ENCODE measurements at places on chromosomes 13 and 19.

- H3K27me3 ChIP-seq = no peaks in the 10 kb centered on the region
- no peak for DNase-seq
- H3K27ac ChIP-seq = no peak overlapping the region
- no peaks in the 10 kb centered on the region for H3K4me1 ChIP-seq
Observed at GRCh38 chr19:32130332-32130731, 215.1 kb upstream of the ZNF507 start.

DNA sequence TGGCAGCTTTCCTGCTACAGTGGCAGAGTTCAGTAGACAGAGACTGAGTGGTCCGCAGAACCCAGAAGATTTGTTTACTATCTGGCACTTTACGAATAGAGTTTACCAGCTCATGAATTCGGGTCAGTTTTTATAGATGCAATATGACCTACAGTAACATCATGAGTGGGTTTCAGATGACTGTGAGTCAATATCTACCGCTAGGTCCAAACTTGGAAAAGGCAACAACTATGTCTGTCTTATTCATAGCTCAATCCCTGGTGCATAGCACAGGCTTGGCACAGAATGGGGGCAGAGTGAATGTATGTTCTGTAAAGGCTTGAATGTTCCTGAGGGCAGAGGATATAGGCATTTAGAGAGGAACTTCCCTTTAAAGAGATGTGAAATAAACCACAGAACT is 65.2 kb downstream of the RAP2A start:
- no peak overlapping the region for H3K27ac ChIP-seq
- H3K4me3 ChIP-seq = no peak overlapping the region
- no peak for DNase-seq

GRCh38 chr13:35926859-35927530 is 204.2 kb downstream of the DCLK1 start:
- peak; percentile 14 for DNase-seq
- H3K36me3 ChIP-seq = no peaks in the 10 kb centered on the region
- no peaks in the 10 kb centered on the region for H3K27me3 ChIP-seq
- peak overlapping the region; percentile 53 for H3K27ac ChIP-seq

- H3K27me3 ChIP-seq = peaks cover 38% of the 10 kb centered on the region
- H3K4me1 ChIP-seq = peaks cover 3% of the 10 kb centered on the region
- H3K4me3 ChIP-seq = no peak overlapping the region
- no peak for DNase-seq
Observed at GRCh38 chr19:2252055-2252796, 3.1 kb downstream of the AMH start.

- H3K27ac ChIP-seq = no peak overlapping the region
- H3K27me3 ChIP-seq = no peaks in the 10 kb centered on the region
- H3K4me3 ChIP-seq = no peak overlapping the region
- peak; percentile 62 for DNase-seq
- H3K36me3 ChIP-seq = peaks cover 7% of the 10 kb centered on the region
- peaks cover 5% of the 10 kb centered on the region for H3K4me1 ChIP-seq
Observed at GRCh38 chr19:48999481-49000325, 6.0 kb downstream of the RUVBL2 start.

GRCh38 chr19:2711172-2711874 is 8.8 kb upstream of the GNG7 start:
- H3K36me3 ChIP-seq = no peaks in the 10 kb centered on the region
- H3K27ac ChIP-seq = no peak overlapping the region
- peak; percentile 76 for DNase-seq

DNA sequence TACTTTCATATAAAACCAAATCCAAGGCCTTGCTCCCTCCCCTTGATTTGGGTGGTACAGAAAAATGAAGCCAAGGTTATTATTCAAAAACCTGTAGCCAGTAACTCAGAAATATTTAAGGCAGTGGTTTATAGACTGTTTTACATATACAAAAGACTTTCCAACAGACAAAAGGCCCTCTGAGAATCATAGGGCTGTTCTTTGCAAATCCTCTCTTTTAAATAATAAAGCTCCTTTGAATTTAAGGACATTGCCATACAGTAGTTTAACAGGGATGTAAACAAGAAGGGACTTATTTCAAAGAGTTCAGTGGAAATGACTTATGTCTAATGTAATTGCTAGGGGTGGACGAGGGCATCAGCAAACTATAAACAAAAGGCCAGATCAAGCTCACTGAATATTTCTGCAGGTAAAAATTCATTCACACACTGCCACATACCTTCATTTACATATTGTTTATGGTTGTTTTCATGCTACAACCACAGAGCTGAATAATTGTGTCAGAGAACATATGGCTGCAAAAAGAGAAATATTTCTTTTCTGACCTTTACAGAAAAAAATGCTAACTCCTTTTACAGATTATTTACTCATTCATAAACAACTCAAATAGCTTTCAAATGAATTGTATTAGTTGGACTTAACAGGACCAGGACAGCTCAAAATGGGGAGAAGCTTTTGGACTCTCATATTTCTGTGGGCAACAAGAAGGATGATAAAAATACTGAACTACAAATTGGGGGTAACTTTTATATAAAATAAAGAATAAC is 665.6 kb downstream of the SLITRK1 start:
- no peak overlapping the region for H3K4me3 ChIP-seq
- H3K36me3 ChIP-seq = no peaks in the 10 kb centered on the region
- no peaks in the 10 kb centered on the region for H3K4me1 ChIP-seq
- no peaks in the 10 kb centered on the region for H3K27me3 ChIP-seq
- DNase-seq = peak; percentile 29

GRCh38 chr13:53848366-53848961 is 819.9 kb downstream of the OLFM4 start:
- no peak overlapping the region for H3K4me3 ChIP-seq
- no peaks in the 10 kb centered on the region for H3K4me1 ChIP-seq
- H3K36me3 ChIP-seq = no peaks in the 10 kb centered on the region
- no peak overlapping the region for H3K27ac ChIP-seq

DNA sequence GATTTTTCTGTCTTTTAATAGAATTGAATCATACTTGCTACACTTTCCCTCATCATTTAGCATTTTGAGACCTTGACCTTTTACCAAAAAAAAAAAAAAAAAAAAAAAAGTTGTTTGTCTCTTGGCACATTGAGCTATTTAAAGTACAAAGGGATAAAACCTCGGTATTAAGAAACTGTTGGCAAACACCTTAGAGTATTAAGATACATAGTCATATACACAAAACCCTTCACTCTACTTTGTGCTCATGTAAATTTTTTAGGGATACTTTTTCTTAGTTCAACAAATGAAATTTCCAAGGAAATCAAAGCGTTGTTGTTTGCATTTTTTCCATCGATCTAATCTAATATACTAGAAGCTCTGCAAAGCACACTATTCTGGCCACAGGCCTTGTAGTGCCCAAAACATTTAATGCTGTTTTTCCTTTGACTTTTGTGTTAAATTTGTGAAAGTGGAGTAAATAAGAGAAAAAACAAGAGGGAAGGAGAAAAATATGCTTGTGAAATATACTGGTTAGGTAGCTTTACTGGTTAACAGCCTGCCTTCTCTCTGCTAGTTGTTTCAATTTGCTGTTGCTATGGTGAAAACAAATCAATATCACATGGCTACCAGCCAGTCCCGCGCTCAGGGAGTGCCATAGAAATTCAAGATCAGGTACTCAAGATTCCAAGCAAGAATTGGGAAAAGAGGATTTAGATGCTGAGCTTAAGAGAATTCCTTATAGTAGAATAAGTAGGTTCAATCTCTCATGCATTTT is 2.6 kb downstream of the MBNL2 start:
- peak overlapping the region; percentile 98 for H3K4me3 ChIP-seq
- no peaks in the 10 kb centered on the region for H3K36me3 ChIP-seq

- no peaks in the 10 kb centered on the region for H3K36me3 ChIP-seq
- no peak for DNase-seq
- no peaks in the 10 kb centered on the region for H3K27me3 ChIP-seq
- no peak overlapping the region for H3K27ac ChIP-seq
- no peaks in the 10 kb centered on the region for H3K4me1 ChIP-seq
- H3K4me3 ChIP-seq = no peak overlapping the region
Observed at GRCh38 chr13:109204657-109205056, 575.2 kb downstream of the MYO16 start.

- no peaks in the 10 kb centered on the region for H3K4me1 ChIP-seq
- H3K4me3 ChIP-seq = no peak overlapping the region
- peak; percentile 77 for DNase-seq
- H3K27ac ChIP-seq = no peak overlapping the region
- H3K27me3 ChIP-seq = no peaks in the 10 kb centered on the region
Observed at GRCh38 chr19:13597640-13598039, 91.4 kb upstream of the CACNA1A start.

DNA sequence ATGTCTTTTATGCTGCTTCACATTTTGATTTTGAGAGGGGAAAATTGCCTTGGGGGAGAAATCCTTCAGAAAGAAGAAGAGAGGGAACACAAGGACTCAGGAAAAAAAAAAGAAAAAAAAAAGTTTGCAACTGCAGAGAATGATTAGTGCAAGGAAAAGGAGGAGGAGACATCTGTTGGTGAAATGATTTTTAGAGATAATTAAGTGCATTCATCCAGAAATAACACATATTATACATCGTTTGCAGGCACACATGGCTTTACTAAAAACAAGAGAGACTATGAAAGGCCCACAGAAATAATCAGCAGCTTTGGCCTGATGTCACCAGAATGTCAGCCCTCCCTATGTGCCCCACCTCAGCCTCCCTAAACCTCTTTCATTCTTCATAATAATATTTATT is 1058.2 kb downstream of the PCDH9 start:
- DNase-seq = no peak
- H3K27ac ChIP-seq = no peak overlapping the region
- no peaks in the 10 kb centered on the region for H3K4me1 ChIP-seq
- no peaks in the 10 kb centered on the region for H3K27me3 ChIP-seq
- H3K36me3 ChIP-seq = no peaks in the 10 kb centered on the region

DNA sequence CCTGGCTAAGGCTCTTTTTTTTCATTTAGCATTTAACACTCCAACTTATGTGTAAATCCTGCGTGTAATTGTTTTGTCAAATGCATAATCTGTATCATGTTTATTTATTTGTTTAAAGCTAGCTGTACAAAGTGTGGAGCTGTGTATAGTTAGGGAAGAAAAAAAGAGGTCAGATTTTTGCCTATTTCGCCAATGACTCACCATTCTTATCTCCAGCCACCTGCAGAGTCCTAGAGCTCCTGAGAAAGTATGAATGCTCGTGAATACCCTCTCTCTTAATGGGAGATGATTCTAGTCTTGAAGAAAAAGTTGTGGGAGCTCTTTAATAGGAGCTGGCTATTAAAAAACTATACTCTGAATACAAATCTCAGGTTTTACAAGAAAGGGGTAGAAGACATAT is 778.8 kb upstream of the SLITRK5 start:
- H3K27me3 ChIP-seq = no peaks in the 10 kb centered on the region
- no peak overlapping the region for H3K4me3 ChIP-seq
- DNase-seq = no peak
- no peak overlapping the region for H3K27ac ChIP-seq
- H3K4me1 ChIP-seq = no peaks in the 10 kb centered on the region

DNA sequence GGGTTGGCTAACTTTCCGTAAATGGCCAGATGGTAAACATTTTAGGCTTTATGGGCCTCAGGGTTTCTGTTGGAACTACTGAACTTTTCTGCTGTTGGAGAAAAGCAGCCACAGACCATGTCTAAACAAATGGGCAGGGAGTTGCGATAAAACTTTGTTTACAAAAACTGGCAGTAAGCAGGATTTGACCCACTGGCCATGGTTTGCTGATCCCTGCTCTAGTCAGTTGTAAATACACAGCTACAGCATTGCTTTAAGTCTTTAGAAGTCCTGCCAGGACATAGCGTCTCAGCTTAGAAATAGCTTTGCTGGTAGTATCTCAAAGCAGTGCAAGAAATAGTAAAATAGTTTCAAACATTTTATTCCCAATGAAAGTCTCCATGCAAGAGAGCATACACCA is 88.4 kb downstream of the NALCN start:
- H3K4me3 ChIP-seq = no peak overlapping the region
- H3K27ac ChIP-seq = no peak overlapping the region
- H3K4me1 ChIP-seq = no peaks in the 10 kb centered on the region
- H3K36me3 ChIP-seq = no peaks in the 10 kb centered on the region
- no peak for DNase-seq

DNA sequence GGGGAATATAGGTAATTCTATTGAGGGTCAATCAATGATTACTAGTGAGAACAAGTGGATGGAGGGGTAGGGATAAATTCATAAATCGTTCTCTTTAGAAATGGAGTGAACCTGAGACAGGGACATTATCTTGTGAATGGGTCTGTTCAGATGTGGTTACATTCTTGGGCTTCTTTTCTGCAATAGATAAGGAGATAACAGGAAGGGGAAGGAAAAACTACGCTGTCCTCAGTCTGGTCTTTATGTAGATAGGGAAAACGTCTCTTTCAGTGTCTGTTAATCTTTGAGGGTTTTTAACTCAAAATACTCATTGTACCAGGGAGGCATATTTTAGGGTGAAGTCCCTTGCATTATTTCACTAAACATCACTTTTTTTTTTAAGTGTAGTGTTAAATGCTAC is 266.7 kb upstream of the MAB21L1 start:
- DNase-seq = no peak
- no peaks in the 10 kb centered on the region for H3K4me1 ChIP-seq
- H3K27ac ChIP-seq = no peak overlapping the region
- no peak overlapping the region for H3K4me3 ChIP-seq

DNA sequence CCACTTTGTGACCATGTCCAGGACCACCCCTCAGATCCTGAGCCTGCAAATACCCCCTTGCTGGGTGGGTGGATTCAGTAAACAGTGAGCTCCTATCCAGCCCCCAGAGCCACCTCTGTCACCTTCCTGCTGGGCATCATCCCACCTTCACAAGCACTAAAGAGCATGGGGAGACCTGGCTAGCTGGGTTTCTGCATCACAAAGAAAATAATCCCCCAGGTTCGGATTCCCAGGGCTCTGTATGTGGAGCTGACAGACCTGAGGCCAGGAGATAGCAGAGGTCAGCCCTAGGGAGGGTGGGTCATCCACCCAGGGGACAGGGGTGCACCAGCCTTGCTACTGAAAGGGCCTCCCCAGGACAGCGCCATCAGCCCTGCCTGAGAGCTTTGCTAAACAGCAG is 7.7 kb upstream of the CEACAM7 start:
- no peak overlapping the region for H3K27ac ChIP-seq
- no peak overlapping the region for H3K4me3 ChIP-seq
- no peaks in the 10 kb centered on the region for H3K4me1 ChIP-seq

DNA sequence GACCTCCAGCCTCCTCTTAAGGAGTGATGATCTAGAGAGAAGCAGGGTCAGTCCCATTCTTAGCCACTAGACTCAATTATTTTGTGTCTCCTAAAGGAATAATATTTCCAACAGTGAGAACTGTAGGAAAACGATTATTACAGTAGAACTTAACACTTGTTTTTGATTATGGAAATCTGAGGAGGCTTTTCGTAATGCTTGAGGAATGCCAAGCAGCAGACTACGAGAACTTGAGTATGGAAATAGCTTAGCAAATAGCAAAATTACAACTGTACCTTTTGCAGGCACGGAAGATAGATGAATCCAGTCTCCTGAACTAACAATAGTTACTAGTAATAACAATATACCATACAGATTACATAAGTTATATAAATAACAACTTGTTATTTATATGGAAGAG is 12.2 kb downstream of the BRD4 start:
- no peaks in the 10 kb centered on the region for H3K27me3 ChIP-seq
- H3K4me3 ChIP-seq = no peak overlapping the region
- H3K4me1 ChIP-seq = peaks cover 55% of the 10 kb centered on the region
- peaks cover 1% of the 10 kb centered on the region for H3K36me3 ChIP-seq
- DNase-seq = peak; percentile 58

Data from fibroblast of lung (primary cell).